Mammary microvascular endothelial cell (primary cell): ENCODE measurements at places on chromosomes 16 and 17. TPM values are rescaled to one million over a fixed set of nuclear protein-coding genes. Genes with fewer than 3 reads are reported as not detected.

DRC3 gene
- total RNA-seq: 0.84 and 1.6 TPM in 2 replicates

SCN4A gene
- total RNA-seq: 0.34 TPM in 1 of 2 replicates, not detected in the other

DHX40 gene
- 29.8 and 30.7 TPM in 2 replicates for total RNA-seq

SMARCD2 gene
- 72.2 and 84.7 TPM in 2 replicates for total RNA-seq

ABCA9 gene
- under 0.01 and 0.64 TPM in 2 replicates for total RNA-seq

CES4A gene
- total RNA-seq: 0.33 TPM in 1 of 2 replicates, not detected in the other

ZSCAN32 gene
- total RNA-seq: 6.1 and 6.9 TPM in 2 replicates

GPRC5B gene
- total RNA-seq: 74.1 and 80.0 TPM in 2 replicates

GPR179 gene
- total RNA-seq: not detected in 2 replicates

ORC6 gene
- 17.6 and 22.5 TPM in 2 replicates for total RNA-seq

CES5A gene
- total RNA-seq: not detected in 2 replicates

ABCA10 gene
- total RNA-seq: 0.33 and 0.39 TPM in 2 replicates

GDPD3 gene
- total RNA-seq: 0.49 and 0.80 TPM in 2 replicates

SLC16A5 gene
- 4.7 and 6.0 TPM in 2 replicates for total RNA-seq

PLCG2 gene
- 9.5 and 11.8 TPM in 2 replicates for total RNA-seq

ALOX12B gene
- total RNA-seq: not detected in 2 replicates

SSTR5 gene
- total RNA-seq: not detected in 2 replicates

IL17C gene
- total RNA-seq: 0.79 TPM in 1 of 2 replicates, not detected in the other

ITGAD gene
- not detected in 2 replicates for total RNA-seq

ASPA gene
- total RNA-seq: 0.13 TPM in 1 of 2 replicates, not detected in the other

HID1 gene
- total RNA-seq: 14.3 and 15.5 TPM in 2 replicates

BAIAP3 gene
- 0.33 and 0.54 TPM in 2 replicates for total RNA-seq

CRYBA1 gene
- not detected in 2 replicates for total RNA-seq
